ENCODE measurements at places on chromosomes 2 and 18. TPM values are rescaled to one million over a fixed set of nuclear protein-coding genes. Genes with fewer than 3 reads are reported as not detected.

GRCh38 chr2:173171321-173171720 is 95.7 kb downstream of the MAP3K20 start:
- H3K4me3 ChIP-seq, result no peak overlapping the region
- no peaks in the 10 kb centered on the region for H3K4me1 ChIP-seq
- no peaks in the 10 kb centered on the region for H3K27me3 ChIP-seq
- H3K36me3 ChIP-seq, result no peaks in the 10 kb centered on the region

DNA sequence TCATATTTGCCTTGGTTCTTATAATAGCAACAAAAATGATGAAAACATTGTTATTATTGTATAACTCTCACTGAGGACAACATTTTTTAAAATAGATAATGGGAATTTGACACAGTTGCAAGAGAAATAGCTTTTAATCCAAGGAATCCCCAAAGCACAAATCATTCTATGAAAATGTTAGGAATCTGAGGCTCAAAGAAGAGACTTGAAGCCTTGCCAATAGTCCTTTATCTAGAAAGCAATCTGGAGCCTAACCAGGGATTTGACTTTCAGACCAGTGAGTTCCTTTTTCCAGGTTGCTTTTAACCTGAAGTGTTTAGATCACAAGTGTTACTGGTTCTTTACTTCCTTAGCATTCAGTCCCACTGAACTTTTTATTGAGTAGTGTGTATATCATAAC is 574.5 kb upstream of the ZEB2 start:
- no peaks in the 10 kb centered on the region for H3K27me3 ChIP-seq
- no peak overlapping the region for H3K4me3 ChIP-seq
- H3K4me1 ChIP-seq, result no peaks in the 10 kb centered on the region
- no peak for DNase-seq
- no peak overlapping the region for H3K27ac ChIP-seq

- H3K4me1 ChIP-seq, result no peaks in the 10 kb centered on the region
- no peak overlapping the region for H3K4me3 ChIP-seq
- no peaks in the 10 kb centered on the region for H3K27me3 ChIP-seq
- DNase-seq, result no peak
Observed at GRCh38 chr18:59062643-59063006, 77.1 kb upstream of the SEC11C start.

GRCh38 chr18:63162271-63163014 is 157.1 kb downstream of the BCL2 start:
- H3K4me1 ChIP-seq, result peaks cover 75% of the 10 kb centered on the region
- no peak overlapping the region for H3K4me3 ChIP-seq
- no peaks in the 10 kb centered on the region for H3K27me3 ChIP-seq
- peak overlapping the region; percentile 93 for H3K27ac ChIP-seq
- H3K36me3 ChIP-seq, result no peaks in the 10 kb centered on the region

DNA sequence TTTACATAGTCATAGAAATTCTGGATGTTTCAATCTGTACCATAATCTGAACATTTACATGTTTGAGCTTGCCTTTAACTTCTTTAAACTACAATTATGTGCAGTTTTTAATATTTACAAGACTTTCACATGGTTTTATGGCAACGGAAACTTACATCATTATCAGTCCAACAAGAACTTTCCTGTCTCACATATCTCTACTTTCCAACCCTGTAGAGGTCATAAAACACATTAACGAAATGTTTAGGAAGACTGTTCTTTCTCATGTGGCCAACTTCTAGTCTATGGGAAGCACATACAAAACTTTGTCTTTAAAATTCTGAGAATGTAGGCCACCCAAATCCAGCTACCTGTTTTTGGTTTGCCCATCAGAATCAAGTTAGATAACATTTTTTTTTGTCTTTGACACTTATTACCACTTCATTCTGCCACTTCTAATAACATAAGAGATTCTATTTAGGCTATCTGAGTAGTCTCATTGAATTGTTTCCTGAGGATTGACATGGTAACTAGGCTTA is 693.2 kb downstream of the KCNJ3 start:
- no peak overlapping the region for H3K27ac ChIP-seq

DNA sequence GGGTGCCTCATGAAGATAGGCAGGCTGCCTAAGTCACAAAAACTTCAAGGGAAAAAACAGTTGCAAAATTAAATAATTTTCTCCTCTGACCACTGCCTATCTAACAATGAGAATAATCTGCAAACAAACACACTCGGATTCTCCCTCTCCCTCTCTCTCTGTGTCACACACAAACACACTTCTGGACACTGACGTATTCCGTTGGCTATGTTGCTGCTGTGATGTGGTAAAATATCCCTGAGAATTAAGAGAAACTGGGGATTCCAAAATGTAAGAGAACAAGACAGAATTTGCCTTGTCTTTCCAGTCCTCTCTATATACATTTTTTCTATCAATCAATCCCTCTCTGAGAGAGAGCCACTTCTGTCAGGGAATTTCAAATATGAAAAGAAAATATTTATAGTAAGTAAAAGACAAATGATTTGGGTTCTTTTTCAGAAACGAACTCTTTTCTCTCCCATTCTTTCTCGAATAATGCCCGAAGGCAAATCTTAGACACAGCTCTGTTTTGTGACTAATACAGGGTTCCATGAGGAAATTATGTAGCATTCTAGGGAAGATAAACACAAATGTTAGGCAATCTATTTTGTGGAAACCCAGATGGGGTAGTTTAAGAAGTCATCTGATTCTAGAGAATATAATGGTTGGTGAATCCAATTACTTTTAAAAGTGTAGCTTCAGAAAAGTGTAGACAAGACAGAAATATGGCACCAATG is 310.3 kb upstream of the CYP26B1 start:
- H3K27ac ChIP-seq, result no peak overlapping the region
- H3K27me3 ChIP-seq, result no peaks in the 10 kb centered on the region
- no peaks in the 10 kb centered on the region for H3K36me3 ChIP-seq

- H3K4me3 ChIP-seq, result no peak overlapping the region
- DNase-seq, result no peak
- H3K4me1 ChIP-seq, result no peaks in the 10 kb centered on the region
Observed at GRCh38 chr18:50061876-50062517, 132.9 kb downstream of the MYO5B start.

- no peaks in the 10 kb centered on the region for H3K4me1 ChIP-seq
- H3K27me3 ChIP-seq, result no peaks in the 10 kb centered on the region
- DNase-seq, result no peak
- H3K27ac ChIP-seq, result no peak overlapping the region
Observed at GRCh38 chr2:218547511-218547910, 20.6 kb downstream of the USP37 start.

- no peaks in the 10 kb centered on the region for H3K4me1 ChIP-seq
- no peak overlapping the region for H3K4me3 ChIP-seq
- no peaks in the 10 kb centered on the region for H3K27me3 ChIP-seq
- no peaks in the 10 kb centered on the region for H3K36me3 ChIP-seq
- DNase-seq, result no peak
Observed at GRCh38 chr2:236833501-236834073, 252.1 kb upstream of the COPS8 start.

DNA sequence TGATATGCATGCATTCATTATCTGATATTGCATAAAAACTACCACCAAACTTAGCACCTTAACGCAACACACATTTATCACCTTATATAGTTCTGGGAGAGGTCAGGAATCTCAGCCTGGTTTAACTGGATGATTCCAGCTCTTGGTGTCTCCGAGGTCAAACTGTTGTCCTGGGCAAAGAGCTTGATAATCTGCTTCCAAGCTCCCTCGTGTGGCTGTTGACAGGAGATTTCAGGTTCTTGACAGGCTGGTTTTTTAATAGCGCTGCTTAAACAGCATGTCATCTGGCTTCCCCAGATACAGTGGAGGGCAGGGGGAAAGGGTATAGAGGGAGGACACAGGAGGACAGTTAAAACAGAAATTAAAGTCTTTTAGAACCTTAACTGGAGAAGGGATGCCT is 785.0 kb downstream of the CNTNAP5 start:
- no peak overlapping the region for H3K4me3 ChIP-seq
- no peaks in the 10 kb centered on the region for H3K4me1 ChIP-seq
- H3K36me3 ChIP-seq, result no peaks in the 10 kb centered on the region
- no peak overlapping the region for H3K27ac ChIP-seq
- H3K27me3 ChIP-seq, result no peaks in the 10 kb centered on the region

GRCh38 chr2:142869461-142870106 is 7.9 kb upstream of the KYNU start:
- no peak overlapping the region for H3K27ac ChIP-seq
- H3K36me3 ChIP-seq, result no peaks in the 10 kb centered on the region
- no peaks in the 10 kb centered on the region for H3K27me3 ChIP-seq

- H3K36me3 ChIP-seq, result no peaks in the 10 kb centered on the region
- no peak overlapping the region for H3K27ac ChIP-seq
- no peak overlapping the region for H3K4me3 ChIP-seq
- H3K4me1 ChIP-seq, result no peaks in the 10 kb centered on the region
- DNase-seq, result no peak
Observed at GRCh38 chr18:66674286-66674685, 70.4 kb upstream of the CDH19 start.

DNA sequence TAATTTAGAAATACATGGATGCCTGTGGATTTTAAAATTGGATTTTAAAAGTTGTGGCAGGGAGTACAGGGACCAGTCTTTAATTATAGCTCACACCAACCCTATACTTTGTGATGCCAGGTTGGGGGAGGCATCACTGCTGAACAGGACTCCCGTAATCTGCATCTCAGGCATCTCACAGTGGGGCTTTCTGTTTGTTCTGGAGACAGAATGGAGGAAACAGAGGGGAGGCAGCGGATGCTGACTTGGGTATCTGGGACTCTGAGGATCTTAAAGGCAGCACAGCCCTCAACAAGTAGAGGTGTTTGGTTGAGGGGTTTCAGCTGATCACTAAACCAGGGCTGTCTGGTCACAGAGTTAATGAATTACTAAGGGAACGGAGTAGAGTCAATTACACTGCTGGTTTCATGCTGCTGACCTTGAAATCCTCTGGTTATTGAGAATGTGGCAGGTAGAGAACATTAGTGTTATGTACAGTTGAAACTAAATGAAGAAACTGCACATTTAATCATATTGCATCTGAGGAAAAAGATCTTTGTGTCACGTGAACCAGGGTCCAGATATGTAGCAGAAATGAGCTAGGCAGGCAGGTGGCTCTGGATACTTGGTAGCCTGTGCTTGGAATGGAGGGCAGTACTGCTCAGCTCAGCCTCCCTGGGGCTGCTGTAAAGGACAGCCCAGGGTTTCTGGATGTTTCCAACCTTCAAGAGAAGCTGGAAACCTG is 40.3 kb downstream of the FHOD3 start:
- DNase-seq, result no peak
- H3K27ac ChIP-seq, result no peak overlapping the region
- H3K27me3 ChIP-seq, result no peaks in the 10 kb centered on the region
- no peaks in the 10 kb centered on the region for H3K4me1 ChIP-seq
- H3K4me3 ChIP-seq, result no peak overlapping the region

GRCh38 chr2:168814939-168815907 is 12.8 kb downstream of the NOSTRIN start:
- no peaks in the 10 kb centered on the region for H3K27me3 ChIP-seq
- H3K36me3 ChIP-seq, result no peaks in the 10 kb centered on the region
- H3K4me3 ChIP-seq, result no peak overlapping the region
- H3K27ac ChIP-seq, result no peak overlapping the region

DNA sequence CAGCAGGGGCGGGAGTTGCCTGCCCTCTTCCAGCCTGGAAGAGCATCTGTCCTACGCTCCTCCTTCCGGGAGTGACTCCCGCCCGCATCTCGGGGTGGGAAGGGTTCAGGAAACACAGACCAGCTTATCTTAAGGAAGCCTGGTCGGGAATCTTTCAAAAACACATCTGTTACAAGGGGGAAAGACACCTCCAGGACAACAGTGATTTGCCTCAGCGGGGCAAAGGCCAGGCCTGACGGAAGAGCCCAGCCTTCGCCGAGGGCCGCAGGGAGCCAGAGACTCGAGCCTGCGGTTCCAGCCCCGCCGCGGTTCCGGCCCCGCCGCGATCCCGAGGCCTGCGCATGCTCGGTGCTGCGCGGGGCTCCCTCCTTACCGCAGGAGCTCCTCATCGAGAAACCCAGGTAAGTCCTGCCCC is 38.1 kb upstream of the TGIF1 start:
- peak overlapping the region; percentile 45 for H3K27ac ChIP-seq
- no peaks in the 10 kb centered on the region for H3K27me3 ChIP-seq
- H3K4me3 ChIP-seq, result peak overlapping the region; percentile 35
- H3K36me3 ChIP-seq, result no peaks in the 10 kb centered on the region
- DNase-seq, result no peak

- H3K4me1 ChIP-seq, result no peaks in the 10 kb centered on the region
- H3K36me3 ChIP-seq, result no peaks in the 10 kb centered on the region
- no peaks in the 10 kb centered on the region for H3K27me3 ChIP-seq
- no peak overlapping the region for H3K4me3 ChIP-seq
Observed at GRCh38 chr2:219987830-219988229, 360.4 kb downstream of the SLC4A3 start.

DNA sequence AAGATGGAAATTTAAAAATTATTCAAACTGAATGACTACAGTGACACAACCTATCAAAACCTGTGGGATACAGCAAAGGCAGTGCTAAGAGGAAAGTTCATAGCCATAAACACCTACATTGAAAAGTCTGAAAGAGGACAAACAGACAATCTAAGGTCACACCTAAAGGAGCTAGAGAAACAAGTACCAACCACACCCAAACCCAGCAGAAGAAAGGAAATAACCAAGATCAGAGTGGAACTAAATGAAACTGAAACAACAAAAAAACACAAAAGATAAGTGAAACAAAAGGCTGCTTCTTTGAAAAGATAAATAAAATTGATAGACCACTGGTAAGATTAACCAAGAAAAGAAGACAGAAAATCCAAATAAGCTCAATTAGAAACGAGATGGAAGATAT is 247.2 kb upstream of the ZNF804A start:
- H3K27ac ChIP-seq, result no peak overlapping the region
- no peak for DNase-seq
- H3K36me3 ChIP-seq, result no peaks in the 10 kb centered on the region
- H3K4me1 ChIP-seq, result no peaks in the 10 kb centered on the region
- no peaks in the 10 kb centered on the region for H3K27me3 ChIP-seq
- H3K4me3 ChIP-seq, result no peak overlapping the region

DNA sequence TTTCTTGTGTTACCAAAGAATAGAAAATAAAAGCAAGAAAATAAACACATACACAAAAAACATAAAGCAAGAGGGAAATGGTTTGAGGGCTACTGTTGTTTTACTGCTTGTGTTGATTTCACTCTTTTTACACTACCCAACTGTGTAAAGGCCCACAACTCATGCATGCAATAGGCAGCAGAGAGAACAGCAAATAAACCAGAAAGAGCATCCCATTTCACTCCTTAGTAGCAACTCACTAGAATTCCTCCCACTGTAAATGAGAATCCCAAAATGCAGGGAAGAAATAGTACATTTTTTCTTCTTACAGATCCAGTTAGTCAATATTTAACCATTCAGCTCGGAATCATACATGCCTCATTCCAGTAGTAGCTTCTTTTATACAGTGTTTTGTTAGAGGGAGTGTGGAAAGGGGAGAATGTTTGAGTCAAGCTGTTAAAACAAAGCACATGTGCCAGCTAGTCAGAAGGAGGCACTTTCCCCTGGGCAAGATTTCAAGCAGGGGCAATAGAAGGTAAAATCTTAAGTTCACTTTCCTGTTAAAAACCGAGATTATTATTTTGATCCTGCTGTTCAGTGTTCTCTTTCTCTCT is 147.2 kb upstream of the FAM98A start:
- no peaks in the 10 kb centered on the region for H3K4me1 ChIP-seq
- H3K27me3 ChIP-seq, result no peaks in the 10 kb centered on the region
- DNase-seq, result no peak

RIT2 gene
- not detected for total RNA-seq

MAPK4 gene
- total RNA-seq, result 2.2 TPM

IGFBP5 gene
- 1,041 TPM for total RNA-seq

GLS gene
- total RNA-seq, result 88.9 TPM

DHRS9 gene
- total RNA-seq, result not detected

C1QL2 gene
- total RNA-seq, result not detected

IL36A gene
- 2.7 TPM for total RNA-seq

BARD1 gene
- total RNA-seq, result 21.6 TPM

All from vagina (tissue), 2 donors.